NCI-H2081 treated with DMSO at 0.1 percent for 48 hours (cell line): ENCODE measurements at places on chromosomes 12 and 14.

DNA sequence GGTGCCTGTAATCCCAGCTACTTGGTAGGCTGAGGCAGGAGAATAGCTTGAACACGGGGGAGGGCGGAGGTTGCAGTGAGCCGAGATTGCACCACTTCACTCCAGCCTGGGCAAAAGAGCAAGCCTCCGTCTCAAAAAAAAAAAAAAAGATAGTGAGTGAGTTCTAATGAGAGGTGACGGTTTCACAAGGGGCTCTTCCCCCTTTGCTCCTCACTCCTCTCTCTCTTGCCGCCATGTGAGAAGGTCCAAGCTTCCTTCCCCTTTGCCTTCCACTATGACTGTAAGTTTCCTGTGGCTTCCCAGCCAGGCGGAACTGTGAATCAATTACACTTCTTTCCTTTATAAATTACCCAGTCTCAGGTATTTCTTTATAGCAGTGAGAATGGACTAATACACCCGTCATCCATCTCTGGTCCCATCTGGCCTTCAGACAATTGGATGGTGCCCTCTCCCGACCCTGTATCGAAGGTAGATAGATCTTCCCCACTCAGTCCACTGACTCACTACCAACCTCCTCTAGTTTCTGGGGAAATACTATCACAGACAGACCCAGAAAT is 27.0 kb upstream of the RCOR1 start:
- no peak for DNase-seq

GRCh38 chr14:74856366-74856765 is 19.6 kb downstream of the PROX2 start:
- DNase-seq, result no peak

- DNase-seq, result no peak
Observed at GRCh38 chr14:98501836-98502235, 770.2 kb downstream of the BCL11B start.

- no peak for DNase-seq
Observed at GRCh38 chr12:51784688-51785087, 63.8 kb downstream of the FIGNL2 start.

DNA sequence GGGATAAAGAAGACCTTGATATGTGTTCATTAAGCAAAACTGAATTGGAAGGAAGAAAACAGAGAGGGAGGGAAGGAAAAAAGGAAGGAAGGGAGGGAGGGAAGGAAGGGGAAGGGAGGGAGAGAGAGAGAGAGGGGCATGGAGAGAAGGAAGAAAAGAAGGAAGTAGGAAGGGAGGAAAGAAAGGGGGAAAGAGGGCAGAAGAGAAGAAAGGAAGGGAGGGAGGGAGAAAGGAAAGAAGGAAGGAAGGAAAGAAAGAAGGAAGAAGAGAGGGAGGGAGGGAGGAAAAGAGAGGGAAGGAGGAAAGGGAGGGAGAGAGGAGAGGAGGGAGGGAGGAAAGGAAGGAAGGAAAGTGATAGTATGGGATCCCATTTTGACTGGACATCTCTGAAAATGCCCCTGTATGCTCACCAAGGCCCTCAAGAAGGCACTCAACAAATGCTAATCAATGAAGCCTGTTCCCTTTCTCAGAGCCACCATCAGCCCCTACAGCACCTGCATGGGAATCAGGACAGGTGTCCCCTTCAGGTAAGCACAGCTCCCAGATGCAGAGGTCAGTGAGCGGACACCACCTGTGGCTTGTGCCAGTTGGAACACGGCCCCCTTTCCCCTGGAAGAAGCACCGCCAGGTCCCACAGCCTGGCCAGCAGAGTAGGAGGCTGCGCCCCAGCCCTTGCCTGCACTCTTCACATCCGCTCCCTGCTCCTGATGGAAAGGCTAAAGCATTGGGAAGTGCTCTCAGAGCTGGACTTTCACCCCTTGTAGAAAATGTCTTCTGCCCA is 161.4 kb upstream of the DIO3 start:
- DNase-seq, result no peak

DNA sequence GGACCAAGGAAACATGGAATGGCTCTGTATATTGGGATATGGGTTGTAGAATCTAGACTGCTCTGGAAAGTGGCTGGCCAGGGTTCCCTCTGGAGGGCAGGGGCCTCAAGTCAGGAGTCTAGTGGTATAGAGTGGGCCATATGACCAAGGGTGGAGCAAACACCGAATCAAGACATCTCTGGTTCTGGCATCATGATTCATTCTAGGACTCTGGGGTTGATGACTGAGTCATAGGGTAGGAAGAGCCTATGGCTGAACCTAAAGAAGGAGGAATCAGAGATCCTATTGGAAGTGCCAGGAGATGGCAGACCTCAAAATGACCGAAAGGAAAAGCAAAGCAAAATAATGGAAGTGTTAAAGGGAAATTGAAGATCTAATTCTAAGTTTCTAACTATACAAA is 356.4 kb upstream of the PRICKLE1 start:
- DNase-seq, result no peak

DNA sequence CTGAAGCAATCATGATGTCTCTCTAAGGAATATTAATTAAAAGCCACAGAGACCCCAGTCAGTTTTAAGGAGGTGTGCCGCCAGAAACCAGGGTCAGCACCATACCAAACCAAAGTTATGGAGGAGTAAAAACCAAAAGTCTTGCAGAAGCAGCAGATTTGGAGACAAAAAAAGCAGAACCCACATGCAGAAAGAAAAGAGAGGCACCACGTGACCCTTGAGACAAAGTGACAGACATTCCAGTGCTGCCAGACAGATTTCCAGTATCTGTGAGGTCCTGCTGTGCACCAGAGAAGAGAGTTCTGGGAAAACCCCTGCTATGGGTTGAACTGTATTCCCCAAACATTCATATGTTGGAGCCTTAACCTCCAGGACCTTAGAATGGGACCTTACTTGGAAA is 59.7 kb downstream of the CAPZA3 start:
- no peak for DNase-seq

GRCh38 chr14:81125536-81125935 is 95.2 kb downstream of the GTF2A1 start:
- DNase-seq, result no peak

DNA sequence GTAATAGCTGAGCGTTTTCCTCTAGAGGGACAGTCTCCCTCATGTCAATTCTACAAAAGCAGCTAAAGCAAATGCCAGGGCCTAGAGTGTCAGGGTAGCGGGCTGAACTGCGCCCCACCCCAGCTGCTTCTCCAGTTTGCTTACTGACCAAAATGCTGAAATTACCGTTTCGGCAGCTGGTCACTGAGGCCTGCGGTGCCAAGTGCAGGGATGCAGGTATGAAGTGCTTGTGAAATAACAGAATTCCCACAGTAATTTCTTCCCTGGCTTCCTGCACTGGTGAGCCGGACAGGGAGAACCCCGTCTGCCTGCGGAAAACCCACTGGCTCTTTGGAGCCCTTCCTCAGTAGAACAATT is 19.1 kb downstream of the PSMC1 start:
- DNase-seq, result no peak

DNA sequence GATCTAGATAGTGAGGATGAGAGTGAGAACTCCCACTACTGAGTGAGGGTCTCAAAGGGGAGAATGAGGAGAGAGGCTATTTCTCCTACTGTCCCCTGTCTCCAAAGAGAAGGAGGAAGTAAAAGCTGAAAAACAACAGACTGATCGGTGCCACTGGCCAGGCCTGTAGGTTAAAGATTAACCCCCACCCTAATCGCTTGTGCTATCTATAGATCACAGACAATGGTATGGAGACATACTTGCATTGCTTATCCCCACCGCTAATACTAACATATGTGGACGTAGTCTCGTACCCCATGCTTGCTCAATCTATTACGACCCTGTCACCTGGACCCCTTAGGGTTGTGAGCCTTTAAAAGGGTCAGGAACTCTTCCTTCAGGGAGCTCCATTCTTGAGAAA is 777.9 kb upstream of the TMEM132C start:
- DNase-seq, result no peak

DNA sequence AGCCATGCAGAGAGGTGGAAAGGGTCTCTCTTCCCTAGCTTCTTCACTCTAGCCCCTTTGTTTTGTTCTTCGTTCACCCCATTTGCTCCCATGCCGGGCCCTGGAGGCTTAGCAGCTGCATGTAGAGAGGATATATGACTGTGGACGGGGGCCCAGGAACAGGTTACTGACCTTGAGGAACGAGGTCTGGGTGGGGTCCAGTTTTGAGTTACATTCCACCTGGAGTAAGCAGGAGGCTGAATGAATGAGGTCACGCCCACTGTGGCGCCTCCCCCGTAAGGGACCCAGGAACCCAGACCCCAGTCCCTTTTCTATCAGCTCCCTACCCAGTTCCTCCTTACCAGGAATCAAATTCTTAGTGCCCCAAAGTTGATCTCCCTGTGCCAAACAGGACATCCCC is 6.6 kb downstream of the NDRG2 start:
- no peak for DNase-seq

DNA sequence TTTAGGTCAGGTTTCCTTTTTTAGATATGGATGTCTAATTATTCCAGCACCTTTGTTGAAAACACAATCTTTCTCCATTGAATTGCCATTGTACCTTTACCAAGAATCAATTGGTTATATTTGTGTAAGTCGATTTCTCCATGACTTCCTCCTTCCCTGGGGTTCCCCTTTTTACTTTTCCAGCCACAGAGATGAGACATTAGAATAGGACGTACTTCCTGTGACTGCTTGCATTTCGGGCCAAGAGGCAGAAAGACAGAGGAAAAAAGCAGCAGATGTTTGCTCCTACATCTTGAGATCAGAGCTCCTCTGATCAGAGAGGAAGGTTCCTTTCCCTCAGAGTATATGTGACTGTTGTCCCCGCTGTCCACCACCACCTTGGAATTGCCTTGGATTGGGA is 453.7 kb upstream of the RGS6 start:
- no peak for DNase-seq

DNA sequence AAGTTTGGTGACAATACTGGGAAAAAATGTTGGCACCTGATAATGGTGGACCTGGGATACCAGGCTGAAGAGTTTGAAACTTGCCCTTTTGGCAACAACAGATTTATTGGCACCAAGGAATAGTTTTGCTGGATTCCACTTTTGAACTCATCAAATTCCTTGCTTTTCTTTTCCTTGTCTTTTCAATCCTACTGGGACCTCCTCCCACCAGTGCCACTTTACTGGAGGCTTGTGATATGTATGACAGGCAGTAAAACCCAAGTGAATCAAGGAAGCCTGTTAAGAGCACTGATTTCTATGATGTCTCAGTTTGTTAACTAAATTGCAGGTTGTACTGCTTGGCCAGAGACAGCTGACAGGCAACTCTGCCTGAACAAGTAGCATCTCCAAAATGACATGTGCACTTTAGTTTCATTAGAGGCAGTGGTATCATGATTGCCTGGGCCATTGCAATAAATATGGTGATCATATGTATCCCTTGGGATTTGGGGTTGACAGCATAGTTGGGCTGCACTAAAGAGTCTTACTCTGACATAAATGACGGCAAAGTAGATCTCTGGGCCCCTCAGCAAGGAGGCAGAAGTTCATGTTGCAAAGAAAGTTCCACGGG is 565.4 kb downstream of the DIO2 start:
- no peak for DNase-seq

GRCh38 chr12:32135967-32136366 is 29.3 kb downstream of the BICD1 start:
- no peak for DNase-seq

- DNase-seq, result no peak
Observed at GRCh38 chr14:54148251-54148650, 191.6 kb upstream of the BMP4 start.

GRCh38 chr12:54795644-54796043 is 58.7 kb upstream of the MUCL1 start:
- no peak for DNase-seq

DNA sequence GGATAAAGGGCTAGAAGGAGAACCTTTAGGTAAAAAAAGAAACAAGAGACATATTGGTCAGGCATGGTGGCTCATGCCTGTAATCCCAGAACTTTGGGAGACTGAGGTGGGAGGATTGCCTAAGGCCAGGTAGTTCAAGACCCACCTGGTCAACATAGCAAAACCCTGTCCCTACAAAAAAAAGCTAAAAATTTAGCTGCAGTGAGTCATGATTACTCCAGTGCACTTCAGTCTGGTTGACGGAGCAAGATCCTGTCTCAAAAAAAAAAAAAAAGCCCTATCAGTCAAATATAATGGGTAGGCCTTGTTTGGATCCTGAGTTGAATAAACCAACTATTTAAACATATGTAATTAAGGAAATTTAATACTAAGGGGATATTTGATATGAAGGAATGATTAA is 54.2 kb downstream of the PPP1R36 start:
- DNase-seq, result no peak

- no peak for DNase-seq
Observed at GRCh38 chr12:20444595-20445170, 76.3 kb downstream of the PDE3A start.

DNA sequence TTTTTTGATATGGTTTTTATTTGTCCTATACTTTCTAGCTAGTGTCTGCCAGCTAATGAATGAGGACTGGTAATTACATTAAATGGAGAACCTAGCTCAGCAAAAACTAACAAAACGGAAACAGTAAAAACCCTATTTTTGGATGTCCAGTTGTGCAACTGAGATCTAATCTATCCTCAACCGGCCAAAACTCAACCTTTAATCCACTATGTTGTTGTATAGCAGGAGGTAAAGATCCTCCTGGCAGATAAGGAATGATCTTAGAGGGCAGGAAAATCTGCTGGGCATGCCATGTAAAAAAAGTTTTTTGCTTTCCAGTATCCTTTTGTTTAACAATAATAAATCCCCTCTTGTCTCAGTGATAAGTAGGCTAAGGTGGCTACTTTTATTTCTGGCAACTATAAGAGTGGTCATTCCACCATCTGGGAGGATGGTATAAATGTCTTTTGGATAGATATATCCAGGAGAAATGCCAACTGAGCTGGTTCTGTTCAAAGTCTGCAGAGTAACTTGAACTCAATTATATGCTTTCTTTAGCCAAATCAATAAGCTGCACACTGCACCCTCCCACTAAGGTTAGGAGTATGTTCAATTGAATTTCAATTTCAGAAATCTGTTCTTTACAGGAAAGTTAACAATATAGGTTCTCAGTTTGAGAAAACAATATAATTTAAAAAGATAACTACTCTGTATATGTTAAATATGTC is 40.1 kb downstream of the WASHC3 start:
- DNase-seq, result no peak

DNA sequence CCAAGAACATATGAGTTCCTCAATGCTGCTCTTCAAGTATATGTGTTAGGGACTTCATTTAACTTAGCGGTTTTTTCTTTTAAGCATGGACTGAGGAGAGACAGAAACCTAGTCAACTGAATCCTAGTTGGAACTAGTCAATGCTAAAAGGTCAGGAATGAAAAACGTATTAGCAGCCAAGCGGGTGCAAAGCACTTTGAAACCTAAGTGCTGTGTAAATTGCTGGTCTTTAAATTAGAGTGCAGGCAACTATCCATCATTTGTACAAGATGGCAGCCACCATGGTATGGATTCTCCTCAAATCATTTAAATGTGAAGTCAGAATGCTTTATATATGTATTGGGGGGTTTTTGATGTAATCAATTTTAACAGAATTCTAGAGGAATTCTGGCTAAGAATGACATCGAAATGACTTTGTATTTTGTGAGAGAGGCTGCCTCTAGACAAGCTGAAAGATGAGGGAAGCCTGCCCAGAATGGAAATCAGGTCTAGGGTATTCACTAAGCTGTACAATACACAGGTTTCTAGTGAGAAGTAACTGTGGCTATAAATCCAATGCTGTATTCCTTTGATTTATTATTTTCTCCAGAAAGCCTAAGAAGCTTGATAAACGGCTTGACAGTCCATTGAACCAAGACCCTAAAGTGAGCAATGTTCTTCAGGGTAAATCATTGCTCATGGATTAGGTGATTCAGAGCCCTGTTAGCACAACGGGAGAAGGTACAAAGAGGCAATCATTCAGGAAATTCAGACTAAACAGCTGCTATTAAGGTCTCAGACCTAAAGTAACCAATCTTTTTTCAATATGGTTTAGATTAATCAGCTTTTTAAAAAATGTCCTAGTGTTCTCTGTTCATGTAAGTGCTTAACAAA is 198.8 kb downstream of the ANO2 start:
- no peak for DNase-seq

GRCh38 chr12:103462675-103463074 is 33.1 kb downstream of the C12orf42 start:
- no peak for DNase-seq
